Activated CD4-positive, alpha-beta T cell treated with anti-CD3 and anti-CD28 coated beads, Interleukin-10, Interleukin-2, amounts not matched to agents 100 ng/mL and 50 ng/mL, durations not matched to agents 16 hours and 8 hours (primary cell): ENCODE measurements at places on chromosomes 6 and 20.

- no peak for DNase-seq
Observed at GRCh38 chr6:51292659-51293058, 474.0 kb downstream of the TFAP2B start.

GRCh38 chr6:151060766-151061531, 178.8 kb upstream of the AKAP12 start:
- DNase-seq: no peak

DNA sequence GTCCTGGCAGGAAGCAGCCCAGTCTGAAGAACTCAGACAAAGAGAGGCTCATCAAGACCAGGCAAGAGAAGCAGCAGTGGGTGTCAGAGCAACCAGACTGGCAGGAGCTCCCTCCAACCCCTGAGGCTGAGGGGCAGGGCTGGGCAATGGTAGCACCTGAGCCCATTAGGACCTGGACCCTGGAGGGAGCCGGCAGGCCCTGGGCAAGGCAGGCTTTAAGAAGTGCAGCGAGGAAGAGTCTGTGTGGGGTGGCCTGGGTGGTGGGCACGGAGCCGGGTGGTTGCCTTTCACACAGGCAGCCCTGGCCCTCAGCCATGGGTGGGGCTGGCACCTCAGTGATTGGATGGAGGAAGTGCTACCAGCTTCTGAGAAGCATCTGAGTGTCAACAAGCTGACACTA, 33.1 kb upstream of the IRF4 start:
- DNase-seq: no peak

DNA sequence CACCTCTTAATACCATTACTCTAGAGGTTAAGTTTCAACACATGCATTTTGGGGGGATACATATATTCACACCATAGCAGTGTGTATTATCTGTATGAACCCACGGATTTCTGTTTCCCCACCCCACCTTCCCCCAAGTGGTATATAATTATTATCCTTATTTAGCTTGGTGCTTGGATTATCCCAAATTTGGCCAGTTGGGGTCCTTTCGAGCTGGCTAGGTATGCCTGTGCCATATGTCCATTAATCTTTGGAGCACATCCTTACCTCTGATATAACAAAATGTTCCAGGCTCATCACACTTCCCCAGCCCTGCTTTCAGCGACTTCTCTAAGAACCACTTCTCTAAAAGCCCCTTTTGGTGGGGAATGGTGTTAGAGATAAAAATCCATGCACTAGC, 118.7 kb upstream of the MLIP start:
- DNase-seq: no peak

DNA sequence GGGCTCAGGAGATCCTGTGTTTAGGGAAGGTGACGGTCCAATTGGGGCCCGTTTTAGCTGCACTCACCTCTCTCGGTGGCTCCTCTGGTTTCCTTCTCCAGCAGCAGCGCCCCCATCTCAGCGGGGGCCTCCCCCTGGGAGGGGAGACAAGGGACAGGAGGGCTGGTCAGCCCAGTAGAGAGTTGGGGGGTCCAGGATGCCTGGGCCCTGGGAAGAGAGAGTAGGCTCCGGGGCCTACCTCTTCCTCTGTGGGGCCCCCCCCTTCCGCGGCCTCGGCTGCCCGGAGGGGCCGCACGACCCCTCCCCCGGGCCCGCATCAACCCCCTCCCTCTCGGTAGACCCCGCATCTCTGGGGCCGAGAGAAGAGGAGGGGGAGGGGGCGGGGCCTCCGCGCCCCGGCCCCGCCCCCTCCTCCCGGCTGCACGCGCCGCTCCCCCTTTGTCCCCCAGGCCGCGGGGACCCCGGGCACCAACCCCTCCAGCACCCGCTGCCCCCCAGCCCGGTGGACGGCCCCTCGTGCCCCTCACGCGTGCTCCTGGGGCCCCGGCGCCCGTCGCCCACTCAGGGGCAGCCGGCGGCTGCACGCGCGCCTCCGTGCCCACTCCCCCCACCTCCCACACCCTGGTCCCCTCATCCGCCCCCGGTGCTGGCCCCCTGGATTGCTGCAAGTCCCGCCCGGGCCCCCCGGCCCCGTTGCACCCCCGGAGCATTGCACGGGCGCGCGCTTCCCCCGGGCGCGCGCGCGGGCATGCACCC, 464 bp downstream of the EHMT2 start:
- DNase-seq: no peak

- DNase-seq: peak; percentile 59
Observed at GRCh38 chr6:88775866-88776571, 187.4 kb downstream of the RNGTT start.

GRCh38 chr6:108097882-108098281, 23.3 kb upstream of the OSTM1 start:
- DNase-seq: no peak

DNA sequence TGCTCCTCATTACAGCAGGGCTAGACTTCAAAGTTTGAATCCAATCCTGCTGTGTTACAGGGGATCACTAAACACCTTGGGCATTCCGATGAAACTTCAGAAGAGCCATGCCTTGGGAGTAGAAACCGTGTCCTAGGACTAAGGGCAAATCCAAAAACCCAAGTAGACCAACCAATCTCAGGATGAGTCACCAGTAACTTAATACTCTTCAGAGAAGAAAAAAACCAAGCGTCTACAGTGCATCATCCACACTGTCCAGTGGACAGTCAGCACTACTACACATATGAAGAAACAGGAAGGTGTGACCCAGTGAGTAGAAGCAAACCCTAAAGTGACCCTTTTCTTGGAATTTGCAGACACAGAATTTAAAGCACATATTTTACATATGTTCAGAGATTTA, 39.5 kb upstream of the VAPB start:
- DNase-seq: peak; percentile 10

GRCh38 chr6:134331256-134331655, 13.3 kb upstream of the SGK1 start:
- DNase-seq: no peak

DNA sequence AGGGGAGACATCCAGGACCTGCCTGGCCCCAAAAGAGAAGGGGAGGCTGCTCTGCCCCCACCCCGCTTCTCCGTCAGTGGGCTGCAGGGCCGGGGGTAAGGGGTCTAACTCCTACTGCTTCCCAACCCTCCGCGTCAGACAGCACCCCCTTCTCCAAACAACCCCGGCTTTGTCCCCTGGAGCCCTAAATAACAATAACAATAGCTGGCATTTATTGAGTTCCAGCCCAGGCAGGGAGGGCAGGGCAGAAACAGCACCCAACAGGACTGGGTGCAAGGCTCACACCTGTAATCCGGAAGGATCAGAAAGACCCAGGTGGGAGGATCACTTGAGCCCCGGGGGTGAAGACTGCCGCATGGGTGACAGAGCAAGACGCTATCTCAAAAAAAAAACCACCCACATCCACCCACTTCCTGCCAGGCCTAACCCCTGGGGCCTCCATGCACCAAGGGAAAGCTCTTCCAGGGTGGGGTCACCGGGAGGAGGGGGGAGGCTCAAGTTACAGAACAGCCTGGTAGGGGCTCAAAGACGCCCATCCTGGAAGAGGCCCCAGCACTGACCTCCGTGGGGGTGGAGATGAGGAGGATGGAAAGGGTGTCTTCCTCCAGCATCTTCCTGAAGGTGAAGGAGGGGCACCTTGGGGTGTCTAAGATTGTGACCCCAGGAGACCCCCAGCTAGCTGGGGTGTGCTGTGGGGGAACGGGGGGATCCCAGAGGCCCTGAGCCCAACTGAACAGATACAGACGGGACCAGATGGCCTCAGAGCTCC, 1.3 kb upstream of the FNDC11 start:
- DNase-seq: peak; percentile 34

- DNase-seq: no peak
Observed at GRCh38 chr20:2449386-2449785, 21.2 kb downstream of the SNRPB start.

- no peak for DNase-seq
Observed at GRCh38 chr20:20699144-20699543, 13.3 kb downstream of the RALGAPA2 start.

- DNase-seq: no peak
Observed at GRCh38 chr6:122361314-122361979, 38.0 kb upstream of the HSF2 start.

DNA sequence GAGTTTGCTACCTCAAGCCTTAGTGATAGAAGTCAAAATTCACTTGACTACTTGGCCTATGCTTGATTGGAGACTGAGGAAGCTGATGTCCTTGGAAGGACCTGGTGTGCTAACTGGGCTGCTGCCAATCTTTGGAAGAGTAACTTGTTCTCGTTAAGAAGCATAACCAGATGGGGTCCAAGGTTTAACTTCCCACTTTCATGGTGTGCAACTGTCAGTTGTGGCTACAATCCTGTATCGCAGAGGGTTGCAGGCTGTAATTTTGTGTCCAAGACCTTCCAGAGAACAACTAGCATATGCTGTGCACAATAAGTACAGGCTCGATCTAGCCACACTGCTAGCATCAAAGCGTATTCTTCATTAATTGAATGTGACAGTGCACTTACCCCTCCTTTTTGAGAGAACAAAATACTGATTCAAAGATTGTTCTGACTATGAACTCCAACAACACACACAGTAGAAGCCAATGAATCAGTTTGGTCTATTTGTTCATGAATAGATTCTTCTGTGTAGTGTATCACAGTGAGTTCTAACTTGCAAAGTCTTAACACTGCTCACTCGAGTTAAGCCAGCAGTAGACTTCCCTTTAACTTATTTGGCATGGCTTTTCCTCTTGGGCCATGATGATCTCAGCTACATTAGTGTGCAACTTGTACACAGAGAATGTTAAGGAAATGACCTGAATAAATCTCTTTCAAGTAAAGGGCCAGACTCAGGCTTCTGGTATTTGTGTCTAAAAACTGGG, 15.8 kb upstream of the PLCB1 start:
- DNase-seq: no peak

DNA sequence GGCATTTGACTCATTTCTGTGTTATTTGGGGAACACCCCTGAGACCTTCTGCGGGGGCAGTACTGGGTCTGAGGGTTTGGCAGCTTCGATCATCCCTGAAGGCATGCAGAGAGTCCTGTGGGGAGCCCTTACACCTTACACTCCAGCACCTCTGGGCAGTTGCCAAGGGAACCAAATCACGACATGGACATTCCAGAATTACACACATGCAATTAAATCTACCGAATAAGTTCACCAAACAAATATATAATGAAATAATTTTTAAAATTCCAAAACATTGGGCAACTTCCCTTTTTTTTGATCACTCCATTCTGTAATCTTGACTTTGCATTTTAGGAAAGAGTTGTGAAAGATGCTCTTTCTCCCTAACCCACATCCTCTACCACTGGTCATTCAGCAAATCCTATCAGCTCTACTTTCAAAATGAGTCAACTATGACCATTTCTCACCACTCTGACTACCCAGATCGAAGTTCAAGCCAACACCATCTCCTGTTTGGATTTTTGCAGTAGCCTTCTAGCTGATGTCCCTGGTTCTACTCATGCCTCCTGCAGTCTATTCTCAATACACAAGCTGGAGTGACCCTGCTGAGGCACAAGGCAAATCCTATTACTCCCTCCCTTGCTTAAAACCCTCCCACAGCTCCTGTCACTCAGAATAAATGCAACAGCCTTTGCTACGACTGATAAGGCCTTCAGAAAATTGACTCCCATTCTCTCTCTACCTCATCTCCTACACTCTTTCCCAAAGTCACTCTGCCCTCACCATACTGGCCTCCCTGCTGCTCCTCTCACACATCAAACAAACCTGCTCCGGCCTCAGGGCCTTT, 533.3 kb downstream of the HACE1 start:
- peak; percentile 6 for DNase-seq

GRCh38 chr20:22966787-22967464, 68.2 kb upstream of the SSTR4 start:
- DNase-seq: no peak

DNA sequence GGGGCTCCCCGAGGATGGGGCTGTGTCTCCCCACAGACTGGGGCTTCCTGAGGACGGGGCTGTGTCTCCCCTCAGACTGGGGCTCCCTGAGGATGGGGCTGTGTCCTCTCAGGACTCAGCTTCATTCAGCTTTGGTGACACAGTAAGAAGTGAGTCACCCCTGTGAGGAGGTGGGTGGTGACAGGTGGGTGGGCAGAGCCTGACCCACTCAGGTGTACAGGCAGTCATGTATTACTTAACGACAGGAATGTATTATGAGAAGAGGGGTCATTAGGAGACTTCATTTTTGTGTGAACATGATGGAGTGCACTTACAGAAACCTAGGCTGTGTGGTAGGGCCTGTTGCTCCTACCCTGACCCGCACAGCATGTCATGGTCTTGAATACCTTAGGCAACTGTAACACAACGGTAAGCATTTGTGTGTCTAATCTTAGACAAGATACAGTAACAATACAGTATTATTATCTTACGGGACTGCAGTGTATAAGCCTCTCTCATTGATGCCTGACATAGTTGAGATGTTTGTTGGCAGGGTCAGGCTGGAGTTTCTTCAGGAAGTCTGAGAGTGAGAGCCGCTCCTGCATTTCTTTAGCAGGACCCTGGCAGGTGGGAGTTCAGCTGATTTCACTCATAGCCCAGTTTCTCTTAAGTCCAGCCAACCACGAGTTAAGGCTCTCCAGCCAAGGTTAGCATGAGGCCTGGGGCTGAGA, 10.9 kb upstream of the PGC start:
- no peak for DNase-seq

- DNase-seq: no peak
Observed at GRCh38 chr20:7754102-7754501, 186.2 kb downstream of the HAO1 start.

GRCh38 chr20:46709055-46709458, 392 bp upstream of the SLC2A10 start:
- DNase-seq: no peak
